ENCODE measurements at places on chromosomes 7 and 10.

DNA sequence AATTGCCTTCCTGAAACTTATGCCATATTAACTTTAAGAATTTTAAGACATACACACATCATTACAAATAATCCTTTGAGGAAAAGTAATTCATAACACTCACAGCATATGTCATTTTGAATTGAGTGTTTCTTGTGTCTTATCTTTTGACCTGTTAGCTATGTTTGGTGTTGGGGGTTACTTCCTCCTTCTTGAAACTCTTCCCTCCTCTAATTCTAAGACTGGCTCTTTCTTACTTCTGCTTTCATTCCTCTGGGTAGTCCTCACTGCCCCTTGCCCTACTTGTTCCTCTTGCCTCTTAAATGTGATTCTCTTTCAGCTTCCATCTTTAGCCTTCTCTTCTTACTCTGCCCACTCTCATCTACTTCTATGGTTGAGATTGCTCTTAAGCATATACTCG lies 28.3 kb upstream of the PIP4K2A start:
- DNase-seq, result no peak

- DNase-seq, result no peak
Observed at GRCh38 chr7:155278921-155279320, 18.8 kb upstream of the INSIG1 start.

GRCh38 chr10:31875608-31876007 lies 53.0 kb downstream of the ARHGAP12 start:
- no peak for DNase-seq

GRCh38 chr7:25951414-25952260 lies 200.4 kb upstream of the NFE2L3 start:
- DNase-seq, result no peak

DNA sequence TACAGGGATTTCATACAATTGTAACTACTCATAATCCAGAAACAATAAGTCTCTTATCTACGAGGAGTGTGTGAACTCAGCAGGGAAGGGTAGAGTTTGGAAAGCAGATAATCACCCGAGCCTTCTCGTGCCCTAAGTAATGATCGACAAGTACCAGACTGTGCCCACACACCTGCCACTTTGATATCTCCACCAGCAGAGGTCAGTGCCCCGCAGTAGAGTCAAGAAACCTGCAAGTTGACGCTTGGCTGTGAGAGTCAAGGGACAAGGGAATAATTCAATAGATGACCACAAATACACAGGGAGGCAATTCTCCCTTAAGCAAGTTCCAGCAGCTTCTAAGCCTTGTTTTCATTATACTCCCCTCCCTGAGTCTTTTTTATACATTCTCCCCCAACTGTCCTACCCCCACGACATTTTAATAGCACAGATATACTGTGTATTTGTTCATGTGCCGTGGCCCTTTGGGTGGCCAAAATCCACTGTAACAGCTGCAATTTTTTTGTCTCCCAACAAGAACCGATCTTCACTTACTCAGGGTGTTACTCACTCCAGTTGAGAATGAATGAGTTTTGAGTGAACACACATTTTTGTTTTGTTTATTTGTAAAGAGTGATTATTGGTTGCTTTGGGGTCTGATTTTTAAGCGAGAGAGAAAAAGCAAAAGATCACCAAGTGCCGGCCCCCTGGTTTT lies 106.9 kb upstream of the RHEB start:
- no peak for DNase-seq

GRCh38 chr7:22140578-22140977 lies 194.9 kb upstream of the CDCA7L start:
- DNase-seq, result no peak

- DNase-seq, result no peak
Observed at GRCh38 chr10:88507404-88507803, 75.7 kb downstream of the RNLS start.

DNA sequence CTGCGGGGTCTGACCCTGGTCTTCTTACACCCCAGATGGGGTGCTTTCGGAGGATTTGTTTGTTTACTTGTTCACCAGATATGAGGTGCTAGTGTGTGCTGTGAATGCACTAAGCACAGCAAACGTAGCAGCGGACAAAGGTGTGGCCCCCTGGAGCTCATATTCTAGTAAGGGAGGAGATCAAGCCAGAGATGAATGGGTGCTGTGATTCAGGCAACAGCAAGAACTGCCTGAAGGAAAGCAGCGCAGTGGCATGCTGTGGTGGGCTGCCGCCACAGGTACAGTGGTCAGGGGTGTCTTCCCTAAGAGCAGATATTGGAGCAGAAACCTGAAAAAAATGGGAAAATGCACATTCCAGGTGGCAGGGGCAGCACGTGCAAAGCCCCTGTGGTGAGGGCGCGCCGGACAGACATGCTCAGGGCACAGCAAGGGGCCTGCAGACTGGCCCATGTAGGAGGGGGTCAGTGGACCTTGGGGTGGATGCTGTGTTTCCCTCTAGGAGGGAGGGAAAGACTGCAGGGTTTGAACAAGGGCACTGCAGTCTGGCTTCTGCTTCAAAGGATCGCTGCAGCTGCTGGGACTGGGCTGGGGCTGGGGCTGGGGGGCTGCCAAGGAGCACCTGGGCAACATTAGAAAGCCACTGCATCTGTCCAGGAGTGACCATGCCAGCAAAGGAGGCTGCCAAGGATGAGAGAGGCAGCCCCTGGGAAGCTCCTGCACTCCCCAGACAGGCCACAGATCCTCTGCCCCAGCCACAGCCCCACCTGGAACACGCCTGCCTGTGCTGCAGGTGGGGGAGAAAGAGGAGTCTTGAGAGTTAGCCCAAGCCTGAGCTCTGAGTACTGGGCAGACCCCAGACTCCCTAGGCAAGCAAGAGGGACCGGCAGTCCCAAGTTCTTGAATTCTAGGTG lies 927 bp upstream of the DEPP1 start:
- no peak for DNase-seq

DNA sequence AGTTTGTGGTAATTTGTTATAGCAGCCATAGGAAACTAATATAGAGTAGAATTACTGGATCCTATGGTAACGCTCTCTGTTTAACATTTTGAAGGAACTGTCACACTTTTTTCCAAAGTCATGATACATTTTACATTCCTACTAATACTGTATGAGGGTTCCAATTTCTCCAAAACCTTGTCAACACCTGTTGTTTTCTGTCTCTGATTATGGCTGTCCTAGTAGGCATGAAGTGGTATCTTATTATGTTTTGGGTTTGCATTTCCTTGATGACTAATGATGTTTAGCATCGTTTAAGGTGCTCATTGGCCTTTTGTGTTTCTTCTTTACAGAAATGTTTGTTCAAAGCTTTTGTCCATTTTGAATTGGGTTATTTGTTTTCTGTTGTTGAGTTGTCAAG lies 69.6 kb downstream of the VPS50 start:
- no peak for DNase-seq

DNA sequence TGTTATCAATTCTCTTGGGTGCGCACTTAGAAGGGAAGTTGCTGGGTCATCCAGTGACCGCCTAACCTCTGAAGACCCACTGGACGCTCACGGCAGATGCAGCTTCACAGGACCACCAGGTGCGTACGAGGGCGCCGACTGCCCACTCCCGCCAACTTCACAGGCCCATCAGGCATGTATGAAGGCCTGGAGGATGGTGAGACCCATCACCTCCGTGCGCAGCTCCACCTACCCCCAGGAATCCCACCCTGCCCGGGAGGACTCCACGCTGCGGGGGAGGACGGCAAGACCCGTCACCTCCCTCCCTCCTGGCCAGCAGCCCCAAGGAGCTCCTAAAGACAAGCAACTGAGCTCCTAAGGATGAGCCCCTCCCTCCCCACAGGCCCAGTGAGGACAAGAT lies 146.9 kb downstream of the MAD1L1 start:
- DNase-seq, result no peak

GRCh38 chr10:74901301-74901700 lies 74.9 kb downstream of the KAT6B start:
- DNase-seq, result no peak

- DNase-seq, result no peak
Observed at GRCh38 chr7:41445432-41445831, 257.5 kb downstream of the INHBA start.

DNA sequence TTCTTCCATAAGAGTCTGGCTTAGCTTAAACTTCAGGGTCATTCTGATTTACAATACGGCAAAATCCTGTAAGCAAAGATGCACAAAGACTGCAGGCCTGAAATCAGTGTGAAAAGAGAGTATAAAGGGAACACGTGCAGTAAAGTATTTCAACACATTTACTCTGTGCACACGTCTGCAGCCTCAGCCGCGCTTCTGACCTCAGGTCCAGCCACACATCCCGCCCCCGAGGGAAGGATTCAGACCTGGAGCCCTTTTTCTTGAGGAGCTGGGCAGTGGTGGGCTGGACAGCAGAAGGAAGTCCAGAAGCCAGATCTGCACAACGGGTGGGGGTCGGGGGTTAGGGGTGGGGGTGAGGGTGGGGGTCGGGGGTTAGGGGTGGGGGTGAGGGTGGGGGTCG lies 58.9 kb upstream of the FAM20C start:
- DNase-seq, result no peak

DNA sequence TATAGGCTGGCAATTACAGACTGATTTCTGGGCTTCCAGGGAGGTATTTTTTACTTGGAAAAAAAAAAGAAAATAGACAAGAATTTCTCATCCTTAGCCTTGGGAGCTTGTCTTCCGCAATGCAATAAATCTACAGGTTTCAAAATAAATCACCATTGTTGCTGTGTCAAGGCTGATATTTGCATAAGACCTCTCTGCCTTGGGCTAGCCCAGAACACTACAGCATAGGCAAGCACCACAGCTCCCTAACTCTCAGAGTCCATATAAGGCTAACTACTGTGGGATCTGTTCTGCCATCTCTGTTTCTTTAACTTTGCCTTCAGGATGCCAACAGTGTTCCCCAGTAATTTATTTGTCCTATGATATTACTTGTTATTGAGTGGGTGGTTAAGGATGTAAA lies 64.4 kb downstream of the ZWINT start:
- DNase-seq, result no peak

DNA sequence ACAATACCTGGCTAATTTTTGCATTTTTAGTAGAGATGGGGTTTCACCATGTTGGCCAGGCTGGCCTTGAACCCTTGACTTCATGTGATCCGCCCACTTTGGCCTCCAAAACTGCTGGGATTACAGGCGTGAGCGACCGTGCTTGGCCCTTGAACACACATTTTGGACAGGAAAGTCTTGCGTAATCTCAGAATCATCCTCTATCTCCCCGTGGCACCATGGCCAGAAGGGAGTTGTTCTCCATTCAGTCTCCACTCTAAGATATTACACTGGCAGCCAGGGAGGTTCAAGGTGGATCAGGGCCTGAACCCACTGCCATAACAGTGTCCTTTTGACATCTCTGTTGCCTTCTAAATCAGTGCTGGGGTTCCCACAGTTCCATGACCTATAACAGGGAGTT lies 29.2 kb upstream of the GALNTL5 start:
- no peak for DNase-seq

DNA sequence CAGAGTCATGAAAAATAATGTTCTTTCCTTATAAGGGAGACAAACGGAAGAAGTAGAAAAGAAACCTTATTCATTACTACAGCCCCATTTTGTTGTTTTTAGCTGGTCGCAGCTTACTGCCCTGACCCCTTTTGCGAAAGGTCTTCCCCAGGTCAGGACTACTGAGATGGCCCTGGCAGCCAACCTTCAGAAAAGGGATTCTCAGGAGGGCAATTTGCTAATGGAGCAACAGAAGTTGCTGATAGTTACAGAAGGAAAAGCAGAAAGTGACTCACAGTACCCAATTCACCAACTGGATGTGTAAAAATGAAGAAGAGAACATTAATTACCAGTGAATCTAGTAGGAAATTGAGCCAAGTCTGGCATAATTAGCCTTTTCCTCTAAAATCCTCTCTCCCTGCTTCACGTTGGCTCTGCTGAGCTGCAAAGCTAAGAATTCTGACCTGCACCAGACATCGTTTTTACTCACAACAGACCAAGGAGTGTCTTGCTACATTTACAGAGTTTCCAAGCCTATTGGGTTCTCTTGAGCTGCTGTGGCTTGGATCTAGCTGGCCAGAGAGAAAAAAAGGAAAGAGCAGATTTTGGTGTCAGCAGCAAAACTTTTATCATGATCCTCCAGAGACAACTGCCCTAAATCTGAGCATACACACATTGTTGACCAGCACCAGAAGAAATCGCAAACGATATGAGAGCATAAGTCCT lies 499.9 kb upstream of the FZD8 start:
- no peak for DNase-seq

GRCh38 chr10:91210014-91210413 lies 10.4 kb upstream of the PCGF5 start:
- DNase-seq, result no peak

- no peak for DNase-seq
Observed at GRCh38 chr7:26624839-26625238, 239.6 kb downstream of the SKAP2 start.
